ENCODE measurements at places on chromosomes 5 and 9. TPM values are rescaled to one million over a fixed set of nuclear protein-coding genes. Genes with fewer than 3 reads are reported as not detected.

FOXD4L6 gene
- under 0.01 TPM for total RNA-seq

CORO2A gene
- 35.5 TPM for total RNA-seq

AGXT2 gene
- not detected for total RNA-seq

FST gene
- total RNA-seq, result 215 TPM

ARL15 gene
- 23.6 TPM for total RNA-seq

OR1L1 gene
- total RNA-seq, result not detected

FAM153A gene
- under 0.01 TPM for total RNA-seq

CBY3 gene
- not detected for total RNA-seq

WNT8A gene
- total RNA-seq, result not detected

SLC46A2 gene
- total RNA-seq, result not detected

RAB3C gene
- total RNA-seq, result not detected

SPATA31C1 gene
- not detected for total RNA-seq

LSM11 gene
- total RNA-seq, result 3.8 TPM

PRLR gene
- total RNA-seq, result under 0.01 TPM

ACOT12 gene
- total RNA-seq, result not detected

PRDM9 gene
- under 0.01 TPM for total RNA-seq

NEURL1B gene
- 4.8 TPM for total RNA-seq

OMD gene
- total RNA-seq, result not detected

NSMF gene
- total RNA-seq, result 18.8 TPM

GLRA1 gene
- total RNA-seq, result not detected

NR6A1 gene
- 5.2 TPM for total RNA-seq

RFESD gene
- total RNA-seq, result 2.4 TPM

PCDHGA4 gene
- 1.8 TPM for total RNA-seq

ANKRD20A1 gene
- total RNA-seq, result under 0.01 TPM

FGF18 gene
- 0.07 TPM for total RNA-seq

Measured in nasal cavity respiratory epithelium epithelial cell of viscerocranial mucosa (primary cell).